ENCODE measurements at places on chromosomes 2 and 18. TPM values are rescaled to one million over a fixed set of nuclear protein-coding genes. Genes with fewer than 3 reads are reported as not detected.

DNA sequence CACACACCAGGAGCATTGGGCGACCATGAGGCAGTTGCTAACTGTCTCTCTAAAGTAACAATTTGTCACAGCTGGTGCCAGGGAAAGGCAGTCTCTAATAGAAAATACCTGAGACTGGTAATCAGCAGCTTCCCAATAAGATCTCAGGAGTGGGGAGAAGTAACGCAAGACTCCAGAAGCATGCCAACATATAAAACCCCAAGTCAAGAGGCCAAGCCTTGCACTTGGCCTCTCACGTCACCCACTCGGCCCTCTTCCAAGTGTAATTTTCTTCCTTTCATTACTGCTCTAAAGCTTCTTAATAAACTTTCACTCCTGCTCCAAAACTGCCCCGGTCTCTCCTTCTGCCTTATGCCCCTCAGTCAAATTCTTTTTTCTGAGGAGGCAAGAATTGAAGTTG is 455.6 kb upstream of the ACVR2A start:
- no peaks in the 10 kb centered on the region for H3K27me3 ChIP-seq
- DNase-seq, result no peak
- H3K36me3 ChIP-seq, result no peaks in the 10 kb centered on the region

- H3K36me3 ChIP-seq, result no peaks in the 10 kb centered on the region
- H3K4me1 ChIP-seq, result peaks cover 1% of the 10 kb centered on the region
- H3K4me3 ChIP-seq, result no peak overlapping the region
- no peak overlapping the region for H3K27ac ChIP-seq
These were observed 812.7 kb downstream of the DCDC2C start for GRCh38 chr2:4515871-4516761.

GPR39 gene
- total RNA-seq, result 3.4 TPM

DNA sequence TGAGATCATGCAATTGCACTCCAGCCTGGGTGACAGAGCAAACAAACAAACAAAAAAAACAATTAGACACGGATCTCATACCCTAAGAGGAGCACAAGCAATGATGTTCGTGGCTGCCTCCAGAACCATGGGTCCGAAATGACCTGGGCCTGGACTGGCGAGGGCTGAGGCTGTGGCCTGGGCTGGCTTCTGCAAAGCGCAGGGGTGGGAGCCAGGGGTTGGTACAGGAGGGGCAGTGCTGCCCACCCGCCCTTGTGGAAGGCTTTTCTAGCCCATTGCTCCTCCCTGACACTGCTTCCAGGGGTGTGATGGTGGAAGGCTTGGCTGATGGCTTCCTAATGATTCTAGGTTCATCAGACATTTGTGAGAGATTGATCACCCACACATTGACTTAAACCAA is 167.8 kb downstream of the FHOD3 start:
- peaks cover 13% of the 10 kb centered on the region for H3K27me3 ChIP-seq
- no peaks in the 10 kb centered on the region for H3K4me1 ChIP-seq
- DNase-seq, result no peak
- H3K4me3 ChIP-seq, result no peak overlapping the region
- no peak overlapping the region for H3K27ac ChIP-seq
- H3K36me3 ChIP-seq, result no peaks in the 10 kb centered on the region

CNGA3 gene
- total RNA-seq, result not detected

DNA sequence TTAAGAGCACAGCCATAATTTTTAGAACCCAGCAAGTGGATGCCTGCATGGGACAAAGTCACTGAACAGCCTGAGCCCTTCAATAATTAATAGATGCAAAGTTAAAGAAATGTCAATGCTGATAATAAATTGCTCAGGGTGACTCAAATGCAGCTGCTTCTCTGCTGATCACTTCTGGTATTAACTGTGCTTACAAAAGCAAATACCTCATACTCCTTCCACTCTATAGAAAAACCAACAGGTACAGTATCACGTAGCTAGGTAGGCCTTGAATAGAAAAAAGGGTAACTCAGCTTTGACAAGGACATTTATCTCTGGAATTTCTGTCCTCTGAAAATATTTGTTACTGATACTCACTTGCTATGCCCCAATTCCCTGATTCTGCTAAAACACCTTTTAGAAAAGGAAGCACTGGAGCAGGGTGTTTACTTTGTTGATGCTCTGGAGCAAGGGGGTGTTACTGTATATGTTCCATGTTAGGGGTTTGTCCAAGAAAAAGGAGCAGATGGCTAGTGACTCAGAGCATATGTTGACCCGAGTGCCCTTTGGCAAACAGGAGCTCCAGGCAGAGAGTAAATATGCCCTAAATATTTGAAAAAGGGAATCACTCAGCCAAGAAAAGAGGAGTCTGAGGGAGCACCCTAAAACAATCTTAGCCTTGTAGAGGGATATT is 59.1 kb upstream of the RTN4 start:
- H3K4me3 ChIP-seq, result no peak overlapping the region
- no peak for DNase-seq
- no peaks in the 10 kb centered on the region for H3K27me3 ChIP-seq
- H3K36me3 ChIP-seq, result no peaks in the 10 kb centered on the region

Measured in A673 (cell line).